ENCODE measurements at places on chromosomes 4 and X.

- DNase-seq = no peak
Measured at GRCh38 chrX:21632027-21632426, 26.1 kb downstream of the KLHL34 start.

DNA sequence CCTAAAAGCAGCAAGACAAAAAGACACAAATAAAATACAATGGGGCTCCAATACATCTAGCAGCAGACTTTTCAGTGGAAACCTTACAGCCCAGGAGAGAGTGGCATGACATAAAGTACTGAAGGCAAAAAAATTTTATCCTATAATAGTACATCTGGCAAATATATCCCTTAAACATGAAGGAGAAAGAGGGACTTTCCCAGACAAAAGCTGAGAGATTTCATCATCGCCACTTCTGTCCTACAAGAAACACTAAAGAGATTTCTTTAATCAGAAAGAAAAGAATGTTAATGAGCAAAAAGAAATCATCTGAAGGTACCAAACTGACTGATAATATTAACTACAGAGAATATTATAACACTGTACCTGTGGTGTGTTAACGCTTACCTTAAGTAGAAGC lies 86.4 kb downstream of the ANKRD17 start:
- DNase-seq = no peak

- DNase-seq = no peak
Measured at GRCh38 chrX:153696100-153696499, 8.4 kb downstream of the SLC6A8 start.

GRCh38 chr4:97038146-97038516 lies 1105.1 kb downstream of the STPG2 start:
- DNase-seq = no peak

DNA sequence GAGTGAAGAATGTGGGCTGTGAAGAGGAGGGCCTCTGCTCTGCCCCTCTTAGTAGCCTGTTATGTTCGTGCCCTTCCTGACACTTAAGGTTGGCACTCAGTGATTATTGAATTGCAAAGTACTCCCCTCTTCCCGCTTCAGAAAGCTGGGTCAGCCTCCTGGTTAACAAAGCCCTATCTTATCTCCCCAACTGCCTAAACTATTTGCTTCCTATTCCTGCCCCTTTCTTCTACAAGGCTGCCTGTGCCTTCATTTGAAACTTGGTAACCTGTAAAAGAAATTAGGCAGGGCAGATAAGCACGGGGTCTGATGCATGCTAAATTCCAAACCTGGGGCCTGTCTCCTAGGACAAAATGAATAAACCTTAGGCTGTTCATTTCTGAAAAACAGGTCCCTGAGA lies 23.1 kb upstream of the TMEM150C start:
- no peak for DNase-seq

- DNase-seq = no peak
Measured at GRCh38 chrX:109714340-109714958, 18.6 kb downstream of the ACSL4 start.

DNA sequence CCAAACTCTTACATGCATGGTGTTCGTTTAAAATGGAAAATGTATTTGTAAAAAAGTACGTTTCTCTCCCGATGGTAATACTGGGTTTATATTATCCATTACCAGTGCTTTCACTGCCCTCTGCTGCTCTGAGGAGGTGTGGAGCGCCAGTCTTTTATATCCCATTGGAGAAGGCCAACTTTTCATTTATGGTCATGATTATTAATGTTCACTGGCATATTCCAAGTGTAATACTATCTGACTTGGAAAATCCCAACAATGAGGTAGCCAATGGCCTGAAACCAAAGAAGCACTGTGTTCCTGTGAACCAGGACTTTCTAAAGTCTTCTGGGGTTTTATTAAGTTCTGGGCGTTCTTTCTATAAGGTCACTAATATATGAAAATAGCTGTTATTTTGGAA lies 80.7 kb downstream of the SYNPO2 start:
- peak; percentile 67 for DNase-seq

GRCh38 chr4:66357316-66357715 lies 687.0 kb upstream of the EPHA5 start:
- no peak for DNase-seq

DNA sequence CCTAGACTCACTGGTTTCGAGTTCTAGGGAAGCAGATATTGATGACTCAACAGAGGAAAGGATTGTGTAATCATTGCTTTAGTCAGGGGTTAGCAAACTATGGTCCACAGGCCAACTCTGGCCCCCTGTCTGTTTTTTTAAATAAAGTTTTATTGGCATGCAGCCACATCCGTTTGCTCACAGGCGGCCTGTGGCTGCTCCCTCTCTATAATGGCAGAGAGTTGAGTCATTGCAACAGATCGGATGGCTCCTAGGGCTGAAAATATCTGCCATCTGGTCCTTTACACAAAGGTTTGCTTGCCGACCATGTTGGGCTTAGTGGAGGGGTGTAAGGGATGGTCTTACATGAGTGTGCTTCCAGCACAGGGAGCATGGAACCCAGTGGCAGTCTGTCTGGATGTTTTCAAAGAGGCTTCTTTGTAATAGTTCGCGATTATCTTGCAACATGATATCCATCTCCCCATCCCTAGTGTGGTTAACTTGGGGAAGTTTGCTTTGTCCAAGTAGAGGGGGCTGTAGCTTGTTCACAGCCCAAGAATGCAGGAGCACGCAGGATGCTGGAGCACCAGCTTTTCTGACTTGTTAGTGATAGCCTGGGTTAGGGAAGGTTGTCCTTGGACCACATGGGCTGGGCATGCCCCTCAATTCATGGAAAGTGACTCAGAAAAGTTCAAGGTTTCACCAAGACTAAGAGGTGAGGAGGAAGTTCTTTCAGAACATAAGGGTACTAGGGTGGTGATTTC lies 59.3 kb upstream of the CLDN34 start:
- DNase-seq = no peak

- DNase-seq = no peak
Measured at GRCh38 chr4:165761963-165762362, 111.1 kb upstream of the TLL1 start.

DNA sequence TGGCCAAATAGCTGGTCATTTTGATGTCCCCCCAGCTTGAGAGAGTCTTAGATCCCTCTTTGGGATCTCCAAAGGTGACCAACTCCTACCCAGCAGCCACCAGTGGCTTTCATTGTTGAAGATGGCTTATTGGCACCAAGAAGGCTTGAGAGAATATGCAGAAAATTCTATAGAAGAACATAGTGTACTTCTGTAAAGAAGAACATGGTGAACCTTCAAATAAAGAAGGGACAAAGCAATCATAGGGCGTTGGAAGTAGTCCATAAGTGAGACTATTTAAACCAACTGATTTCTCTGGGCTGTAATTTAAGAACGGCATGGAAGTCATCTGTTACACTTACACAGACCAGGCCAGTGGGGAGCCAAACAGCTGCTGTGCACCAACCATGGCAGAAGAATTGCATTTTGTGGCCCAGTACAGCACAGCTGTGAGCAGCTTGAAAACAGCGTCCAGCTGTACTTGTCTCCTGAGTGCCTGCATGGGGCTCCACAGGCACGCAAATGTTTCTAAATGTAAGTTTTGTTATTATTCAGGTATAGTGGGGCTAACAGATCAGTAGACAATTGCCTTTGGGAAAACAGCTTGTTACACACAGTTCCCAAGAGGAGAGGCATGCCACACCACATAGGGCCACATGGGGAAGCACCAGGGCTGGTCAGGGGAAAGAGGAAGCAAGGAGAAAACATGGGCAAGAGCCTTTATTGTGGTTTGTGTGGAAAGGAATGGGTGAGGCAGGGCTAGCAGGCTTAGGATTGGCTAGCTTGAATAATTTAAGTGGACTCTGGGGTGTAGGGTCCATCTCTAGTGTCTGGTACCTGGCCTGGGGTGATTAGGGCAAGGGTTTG lies 125.0 kb downstream of the ARHGAP6 start:
- DNase-seq = no peak

- no peak for DNase-seq
Measured at GRCh38 chr4:16117164-16117563, 33.3 kb upstream of the PROM1 start.

GRCh38 chr4:7281691-7282665 lies 89.6 kb downstream of the SORCS2 start:
- DNase-seq = no peak

GRCh38 chr4:158826882-158827281 lies 58.1 kb downstream of the FNIP2 start:
- no peak for DNase-seq

DNA sequence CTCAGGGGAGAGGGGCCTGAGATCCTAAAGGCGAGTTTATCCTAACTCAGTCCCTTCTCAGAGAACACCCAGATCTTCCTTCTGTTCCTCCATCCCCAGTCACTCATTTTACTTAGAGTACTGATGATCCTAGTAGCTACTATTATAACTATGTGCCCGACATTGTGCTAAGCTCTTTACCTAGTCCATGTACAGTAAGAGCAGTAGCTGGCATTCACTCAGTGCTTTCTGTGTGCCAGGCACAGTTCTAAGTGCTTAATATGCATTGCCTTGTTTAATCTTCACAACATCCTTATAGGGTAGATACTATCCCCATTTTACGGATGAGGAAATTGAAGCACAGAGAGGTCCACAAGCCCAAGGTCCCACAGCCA lies 58.3 kb downstream of the FRMPD3 start:
- no peak for DNase-seq

DNA sequence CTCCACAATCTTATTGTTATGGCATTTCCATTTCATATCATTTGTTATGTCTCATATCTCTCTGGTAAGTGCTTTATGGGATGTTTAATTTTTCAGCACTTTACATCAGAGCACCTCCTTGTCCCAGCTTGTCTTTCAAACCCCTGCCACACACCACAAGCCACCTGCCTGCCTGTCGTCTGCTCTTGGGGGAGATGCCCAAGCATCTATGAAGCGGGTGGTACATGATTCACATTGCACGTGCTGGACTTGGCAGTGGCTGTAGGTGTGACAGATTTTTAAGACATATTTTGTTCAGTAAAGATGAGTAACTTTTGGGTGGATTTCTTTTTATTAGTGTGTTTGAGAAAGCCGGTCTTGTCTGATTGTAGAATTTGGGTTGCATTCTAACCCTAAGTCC lies 14.2 kb upstream of the SPATA4 start:
- no peak for DNase-seq

GRCh38 chrX:6941041-6941440 lies 206.5 kb upstream of the STS start:
- DNase-seq = no peak

- no peak for DNase-seq
Measured at GRCh38 chrX:30688641-30689040, 35.4 kb downstream of the GK start.

DNA sequence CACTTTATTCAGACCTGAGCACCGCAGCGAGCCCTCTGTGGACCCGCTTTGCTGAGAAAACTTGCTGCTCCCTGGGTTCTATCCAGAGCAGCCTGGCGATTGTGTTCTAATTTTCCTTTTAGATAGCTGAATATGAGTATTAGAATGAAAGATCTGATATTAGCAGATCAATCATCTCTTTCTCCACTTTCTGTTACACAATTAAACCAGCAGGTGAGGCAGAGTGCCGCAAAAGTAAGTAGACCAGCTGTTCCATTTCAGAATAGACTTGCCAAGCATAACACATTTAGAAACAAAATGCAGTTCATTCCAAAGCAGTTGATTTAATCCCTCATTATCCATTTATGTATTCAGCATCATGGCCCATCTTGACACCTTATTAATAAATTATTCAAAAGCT lies 58.6 kb downstream of the PALLD start:
- no peak for DNase-seq

DNA sequence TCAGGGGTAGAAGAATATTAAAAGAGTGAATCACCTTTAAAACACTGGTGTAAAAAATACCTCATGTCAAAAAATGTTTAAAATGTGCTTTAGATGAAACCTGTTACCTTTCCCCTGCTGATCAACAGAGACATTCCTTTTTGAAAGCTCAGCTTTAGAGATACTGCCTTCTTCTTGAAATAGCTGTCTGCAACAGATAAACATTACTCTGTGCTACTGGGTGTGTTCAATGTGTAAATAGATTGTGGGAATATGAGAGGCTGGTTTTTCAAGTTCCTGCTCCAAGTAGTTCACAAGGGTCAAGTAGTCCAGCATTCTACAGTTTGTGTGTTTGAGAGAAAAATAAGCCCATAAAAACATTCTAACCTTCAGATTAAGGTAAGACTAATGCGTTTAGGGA lies at the start of gene SYTL5:
Gene SYTL5, plus strand, starts transcription at position 263 of the 400 bp plus-strand sequence. CDS start 27,337 bp downstream, outside the sequence.
- DNase-seq = no peak

DNA sequence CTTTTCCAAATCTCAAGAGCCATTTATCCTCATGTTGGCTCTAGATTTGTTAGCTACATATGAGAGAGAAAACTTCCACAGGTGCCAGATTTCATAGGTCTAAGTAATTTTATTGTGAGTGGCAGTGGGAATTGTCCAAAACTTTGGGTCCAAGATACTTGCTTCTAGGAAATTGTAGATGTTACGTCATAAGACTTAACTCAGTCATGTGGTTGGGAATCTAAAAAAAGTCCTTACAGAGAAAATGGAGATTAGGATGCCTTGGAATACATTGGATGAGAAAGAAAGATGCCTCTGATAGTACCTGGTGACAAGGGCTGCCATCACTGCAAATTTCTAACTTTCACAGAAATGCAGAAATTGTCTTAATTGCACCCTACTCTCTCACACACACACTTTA lies 506.5 kb downstream of the C4orf33 start:
- no peak for DNase-seq

- DNase-seq = peak; percentile 51
Measured at GRCh38 chr4:39469429-39470077, 10.7 kb downstream of the LIAS start.

DNA sequence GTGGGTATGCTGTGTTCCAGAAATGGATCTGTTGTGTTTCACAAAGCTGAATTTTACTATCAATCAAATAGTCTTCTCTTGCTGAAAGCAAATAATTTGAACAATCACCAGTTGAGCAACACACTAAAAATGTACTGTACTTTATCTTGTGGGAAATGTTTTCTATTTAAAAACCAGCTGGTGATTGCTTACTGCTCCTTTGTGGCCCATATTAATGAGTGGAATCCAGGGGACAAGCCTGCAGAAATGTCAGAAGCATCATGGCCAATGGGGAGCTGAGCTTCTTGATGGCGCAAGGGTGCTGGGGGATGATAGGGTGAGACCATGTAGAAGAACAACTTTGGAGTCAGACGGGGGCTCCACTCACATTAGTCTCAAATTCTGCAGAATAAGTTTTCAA lies 346.2 kb downstream of the ARHGAP10 start:
- DNase-seq = no peak

DNA sequence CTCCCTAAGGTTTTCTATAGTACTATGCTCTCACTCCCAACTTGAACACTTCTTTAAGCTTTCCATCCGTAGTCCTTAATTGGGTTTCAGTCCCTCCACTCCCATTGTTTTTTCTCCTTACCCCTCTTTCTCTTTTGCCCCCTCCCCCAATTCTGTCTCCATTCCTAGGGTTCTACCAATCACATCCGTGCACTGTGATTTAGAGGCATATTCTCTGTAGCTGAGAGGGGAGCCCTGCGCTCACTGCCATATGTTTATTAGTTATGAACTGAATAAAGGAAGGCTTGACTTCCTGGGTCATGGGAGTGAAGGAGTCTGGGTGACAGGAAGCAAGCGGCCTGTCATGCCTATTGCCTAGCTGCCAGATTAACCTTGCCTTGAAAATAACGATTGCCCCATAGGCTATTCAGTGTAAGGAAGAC lies 471 bp downstream of the MCTS1 start:
- no peak for DNase-seq

- DNase-seq = no peak
Measured at GRCh38 chr4:38500433-38500832, 163.6 kb upstream of the KLF3 start.

- peak; percentile 17 for DNase-seq
Measured at GRCh38 chr4:105895583-105896460, 551 bp downstream of the NPNT start.

- DNase-seq = peak; percentile 74
Measured at GRCh38 chr4:113979148-113979904, at the start of gene ARSJ. ARSJ (minus strand) TSS chr4:113979647; CDS start chr4:113978834, 813 bp downstream.
